ENCODE measurements at places on chromosomes 7 and 10. TPM values are rescaled to one million over a fixed set of nuclear protein-coding genes. Genes with fewer than 3 reads are reported as not detected.

The PLEKHA8 gene
- total RNA-seq = 13.2 TPM

The ITGA8 gene
- total RNA-seq = not detected

The SCART1 gene
- 0.28 TPM for total RNA-seq

The C7orf33 gene
- total RNA-seq = not detected

The BTBD16 gene
- total RNA-seq = not detected

The PLEKHS1 gene
- 0.24 TPM for total RNA-seq

The NODAL gene
- total RNA-seq = not detected

The GPR26 gene
- total RNA-seq = not detected

The DPYSL4 gene
- total RNA-seq = 19.9 TPM

The ADD3 gene
- total RNA-seq = 52.5 TPM

The MKI67 gene
- total RNA-seq = 196 TPM

The C10orf143 gene
- total RNA-seq = 3.3 TPM

The ZNF804B gene
- not detected for total RNA-seq

The RPP38 gene
- total RNA-seq = 27.8 TPM

The DAGLB gene
- total RNA-seq = 17.1 TPM

The SPDYE2B gene
- not detected for total RNA-seq

The NUTM2D gene
- 1.3 TPM for total RNA-seq

The VGF gene
- not detected for total RNA-seq

The ZDHHC4 gene
- 40.2 TPM for total RNA-seq

The AMZ1 gene
- total RNA-seq = not detected

The OR2A7 gene
- 1.4 TPM for total RNA-seq

The TPST1 gene
- 3.0 TPM for total RNA-seq

The SAP25 gene
- total RNA-seq = 6.0 TPM

The SYT15B gene
- 0.08 TPM for total RNA-seq

The PCDH15 gene
- not detected for total RNA-seq

The CNNM1 gene
- total RNA-seq = 1.0 TPM

The CFTR gene
- total RNA-seq = not detected
